Activated CD4-positive, alpha-beta T cell treated with anti-CD3 and anti-CD28 coated beads, Interleukin-2, amount 10 ng/mL, durations not matched to agents 7 days and 5 days (primary cell): ENCODE measurements at places on chromosomes 4 and X.

DNA sequence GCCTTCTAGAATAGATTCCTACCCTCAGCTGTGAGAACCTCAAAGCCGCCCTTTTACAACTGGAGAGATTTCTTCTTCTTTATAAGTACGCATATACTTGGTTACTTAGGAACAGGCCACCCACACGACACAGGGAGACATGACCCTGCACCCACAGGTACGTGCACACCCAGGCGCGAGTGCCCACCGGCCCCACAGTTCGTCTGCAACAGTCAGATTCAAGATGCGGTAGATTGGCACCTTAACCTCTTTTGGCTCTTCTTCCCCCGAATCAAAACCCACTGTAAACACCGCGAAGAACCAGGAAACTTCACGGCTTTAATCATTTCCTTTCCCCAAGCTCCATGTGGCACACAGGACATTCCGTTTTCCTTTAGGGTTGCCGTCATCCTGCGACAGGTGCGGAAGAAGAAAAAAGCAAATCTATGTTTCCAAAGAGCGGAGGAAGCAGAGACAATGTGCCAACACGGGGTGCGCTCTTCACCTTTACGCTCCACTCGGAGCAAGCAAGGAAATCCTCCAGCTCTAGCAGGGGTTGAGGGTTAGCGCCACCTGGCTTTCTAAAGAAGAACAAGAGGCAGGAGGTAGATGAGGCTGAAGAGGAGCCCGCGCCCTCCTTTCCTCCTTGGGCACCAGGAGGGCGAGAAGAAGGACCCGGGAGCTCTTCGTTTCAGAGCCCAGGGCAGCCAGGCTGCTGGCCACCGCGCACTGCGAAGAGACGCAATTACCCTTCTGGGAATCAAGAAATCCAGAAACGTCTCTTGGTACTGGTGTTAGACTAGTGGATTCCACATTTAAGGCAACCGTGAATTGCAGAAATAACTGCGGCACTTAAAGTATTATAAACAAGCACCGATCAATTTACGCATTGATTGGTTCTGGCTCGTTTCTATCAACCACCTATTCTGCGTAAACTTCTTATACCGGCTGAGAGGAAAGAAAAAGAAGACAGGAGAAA lies 35.7 kb downstream of the HAND2 start:
- peak; percentile 76 for DNase-seq
- H3K4me3 ChIP-seq, result peak overlapping the region; percentile 74
- no peaks in the 10 kb centered on the region for H3K36me3 ChIP-seq
- H3K27ac ChIP-seq, result peak overlapping the region; percentile 79
- H3K4me1 ChIP-seq, result peaks cover 30% of the 10 kb centered on the region
- H3K27me3 ChIP-seq, result peaks cover 40% of the 10 kb centered on the region

DNA sequence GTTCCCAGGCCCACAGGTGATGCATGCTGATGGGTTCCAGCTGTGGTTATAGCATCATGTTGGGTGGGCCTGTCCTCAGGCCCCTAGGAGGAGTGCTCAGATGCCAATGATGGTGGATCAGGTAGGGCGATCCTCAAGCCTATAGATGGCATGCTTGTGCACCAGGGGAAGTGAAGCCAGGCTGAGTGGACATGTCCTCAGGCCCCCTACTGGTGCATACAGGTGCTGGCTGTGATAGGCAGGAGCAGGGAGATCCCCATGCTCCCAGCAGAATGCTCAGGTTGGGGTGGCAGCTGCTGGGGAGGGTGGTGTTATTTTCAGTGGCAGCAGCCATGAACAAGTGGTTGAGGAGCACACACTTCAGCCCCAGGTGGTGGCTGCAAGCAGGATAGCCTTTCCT lies 96.0 kb downstream of the SMARCA1 start:
- H3K36me3 ChIP-seq, result no peaks in the 10 kb centered on the region
- no peak overlapping the region for H3K4me3 ChIP-seq
- H3K4me1 ChIP-seq, result peaks cover 2% of the 10 kb centered on the region
- peak overlapping the region; percentile 13 for H3K27ac ChIP-seq
- no peaks in the 10 kb centered on the region for H3K27me3 ChIP-seq
- no peak for DNase-seq

DNA sequence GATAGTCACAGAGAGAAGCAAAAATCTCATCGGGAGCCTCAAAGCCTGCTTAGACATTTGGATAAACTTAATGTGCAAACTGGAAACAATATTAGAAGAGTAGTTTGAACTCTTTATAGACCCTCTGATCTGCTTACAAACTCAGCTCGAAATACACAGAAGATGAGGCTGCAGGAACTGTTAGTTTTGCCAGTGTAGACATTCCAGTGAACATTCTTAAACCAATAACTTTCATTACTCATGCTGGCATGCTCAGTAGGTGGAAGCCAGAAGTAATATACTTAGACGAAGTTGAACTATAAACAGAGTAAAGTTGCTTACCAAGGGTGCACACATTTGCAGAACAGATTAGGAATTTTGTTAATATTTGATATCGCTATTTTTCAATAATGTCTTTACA lies 303.5 kb downstream of the ANKRD50 start:
- H3K27me3 ChIP-seq, result no peaks in the 10 kb centered on the region
- no peak for DNase-seq
- H3K4me1 ChIP-seq, result no peaks in the 10 kb centered on the region
- no peak overlapping the region for H3K4me3 ChIP-seq

DNA sequence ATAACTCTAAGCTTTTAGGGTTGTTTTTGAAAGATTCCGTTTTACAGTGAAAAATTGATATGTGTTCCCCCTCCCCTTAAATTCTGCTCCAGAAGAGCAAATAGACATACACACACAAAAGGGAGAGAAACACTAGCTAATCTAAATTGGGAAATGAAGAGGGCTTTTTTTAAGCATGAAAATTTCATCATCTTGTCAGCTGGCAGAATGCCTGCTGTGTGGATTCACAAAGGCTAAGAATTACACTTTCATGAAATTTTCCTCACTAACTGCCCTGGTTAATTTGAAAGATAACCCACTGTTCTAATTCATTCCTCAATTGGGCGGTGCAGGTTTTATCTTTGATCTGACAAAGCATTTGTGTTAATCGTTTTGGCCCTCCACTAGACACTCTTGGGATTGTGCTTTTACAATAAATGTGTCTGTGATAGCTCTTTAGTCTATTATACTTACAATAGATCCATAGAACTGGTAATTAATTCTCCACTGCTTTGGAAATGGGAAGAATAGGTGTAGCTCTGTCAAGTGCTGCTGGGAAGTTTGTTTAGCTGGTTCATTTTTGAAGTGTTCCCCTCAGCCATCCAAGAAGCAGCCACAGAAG lies 152.9 kb downstream of the POLA1 start:
- no peaks in the 10 kb centered on the region for H3K27me3 ChIP-seq
- DNase-seq, result no peak
- no peak overlapping the region for H3K4me3 ChIP-seq
- no peak overlapping the region for H3K27ac ChIP-seq

DNA sequence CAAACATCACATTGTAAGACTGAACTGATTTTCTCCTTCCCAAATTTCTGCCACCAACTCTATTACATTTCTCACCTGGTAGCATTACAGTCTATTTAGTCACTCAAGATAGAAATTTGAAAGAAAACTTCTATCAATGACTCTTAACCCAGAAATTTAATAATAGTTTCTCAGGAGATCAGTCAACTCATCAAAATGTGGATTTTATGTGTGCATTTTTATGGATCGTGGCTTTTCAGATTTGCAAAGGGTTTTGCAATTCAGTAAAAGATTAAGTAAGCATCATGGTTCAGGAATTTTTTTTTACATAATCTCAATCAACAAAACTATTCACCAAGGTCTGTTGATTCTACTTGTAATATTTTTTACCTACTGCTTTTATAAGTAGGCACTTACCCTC lies 111.1 kb downstream of the CFAP299 start:
- no peak overlapping the region for H3K4me3 ChIP-seq
- H3K36me3 ChIP-seq, result peaks cover 20% of the 10 kb centered on the region
- H3K27ac ChIP-seq, result no peak overlapping the region

DNA sequence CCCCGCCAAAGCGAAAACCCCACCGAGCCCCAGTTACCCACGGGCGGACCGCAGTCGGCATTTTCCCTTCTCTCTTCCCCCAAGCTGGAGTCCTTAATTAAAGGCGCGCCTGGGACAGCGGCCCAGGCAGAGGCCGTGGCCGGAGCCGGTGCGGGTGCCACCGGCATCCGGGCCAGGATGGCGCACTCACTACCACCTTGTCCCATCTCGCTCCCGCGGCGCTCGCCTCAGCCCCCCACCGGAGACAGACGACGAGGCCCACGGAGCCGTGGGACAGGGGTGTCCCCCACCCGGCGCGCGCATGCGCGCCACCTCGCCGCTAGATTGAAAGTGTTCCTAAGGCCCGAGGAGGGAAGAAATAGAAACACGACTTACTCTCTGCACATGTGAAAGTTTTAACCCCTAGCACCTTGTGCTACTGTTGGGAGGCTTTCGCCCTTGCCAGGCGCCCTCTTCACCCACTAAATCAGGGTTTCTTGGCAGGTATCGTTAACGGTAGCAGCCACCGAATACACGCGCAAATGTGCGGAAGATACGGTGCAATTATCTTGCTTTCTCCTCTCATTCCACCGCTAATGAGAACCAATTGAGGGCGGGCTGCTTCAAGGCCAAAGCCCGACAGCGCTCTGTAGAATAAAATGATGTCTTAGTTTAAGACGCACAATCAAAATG lies 64.3 kb upstream of the CCDC160 start:
- peaks cover 8% of the 10 kb centered on the region for H3K27me3 ChIP-seq
- peaks cover 31% of the 10 kb centered on the region for H3K4me1 ChIP-seq
- DNase-seq, result peak; percentile 56
- H3K4me3 ChIP-seq, result peak overlapping the region; percentile 82
- peaks cover 28% of the 10 kb centered on the region for H3K36me3 ChIP-seq
- peak overlapping the region; percentile 94 for H3K27ac ChIP-seq

GRCh38 chr4:16819652-16820051 lies 78.8 kb downstream of the LDB2 start:
- peaks cover 3% of the 10 kb centered on the region for H3K27me3 ChIP-seq
- H3K4me3 ChIP-seq, result no peak overlapping the region
- no peak overlapping the region for H3K27ac ChIP-seq
- no peaks in the 10 kb centered on the region for H3K4me1 ChIP-seq

DNA sequence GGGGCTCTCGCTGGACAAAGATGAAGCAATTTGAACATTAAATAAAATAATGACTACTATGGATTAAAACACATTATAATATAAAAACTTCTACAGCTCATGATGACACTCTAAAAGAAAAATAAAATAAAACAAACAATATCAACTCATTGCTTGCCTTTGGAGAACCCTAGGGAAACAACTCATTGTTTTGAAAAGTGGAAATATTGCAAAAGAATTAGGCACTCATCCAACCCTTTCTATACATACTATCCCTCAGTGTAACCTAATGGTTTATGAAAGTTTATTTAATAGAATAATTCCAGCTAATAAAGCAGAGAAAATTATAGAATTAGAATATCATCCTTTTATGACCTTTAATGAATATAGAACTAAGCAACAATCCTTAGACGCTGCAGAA lies 718 bp downstream of the RAB40A start:
- H3K27me3 ChIP-seq, result no peaks in the 10 kb centered on the region
- H3K4me3 ChIP-seq, result no peak overlapping the region
- no peaks in the 10 kb centered on the region for H3K36me3 ChIP-seq
- no peak overlapping the region for H3K27ac ChIP-seq
